ENCODE measurements at places on chromosomes 6 and 20.

- no peak for DNase-seq
Measured at GRCh38 chr6:73586416-73586974, 65.7 kb upstream of the EEF1A1 start.

- no peak for DNase-seq
Measured at GRCh38 chr6:17265570-17265969, 15.6 kb upstream of the RBM24 start.

- no peak for DNase-seq
Measured at GRCh38 chr6:27592481-27593199, 119.7 kb upstream of the ZNF184 start.

GRCh38 chr20:58260006-58260405, 31.6 kb upstream of the ANKRD60 start:
- no peak for DNase-seq

DNA sequence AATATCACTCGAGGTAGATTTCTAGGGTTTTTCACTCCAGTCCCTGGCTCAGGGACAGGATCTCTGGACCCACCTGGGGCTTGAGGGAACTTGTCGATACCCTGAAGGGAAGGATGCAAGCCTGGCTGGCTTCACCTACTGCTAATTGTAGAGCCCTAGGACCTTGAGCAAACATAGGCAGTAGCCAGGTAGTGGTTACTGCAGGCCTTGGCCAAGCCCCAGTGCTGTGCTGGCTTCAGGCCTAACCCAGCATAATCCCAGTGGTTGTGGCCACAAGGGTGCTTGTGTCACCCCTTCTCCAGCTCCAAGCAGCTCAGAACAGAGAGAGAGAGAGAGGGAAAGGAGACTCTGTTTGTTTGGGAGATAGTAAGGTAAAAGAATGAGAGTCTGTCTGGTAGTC, 5.8 kb upstream of the MCM9 start:
- DNase-seq = no peak

All from NCI-H187 (cell line).